NCI-H510A treated with DMSO at 0.1 percent for 48 hours (cell line): ENCODE measurements at places on chromosomes 1 and 21.

GRCh38 chr1:118995312-118996016, 7.3 kb upstream of the TBX15 start:
- peak; percentile 48 for DNase-seq

DNA sequence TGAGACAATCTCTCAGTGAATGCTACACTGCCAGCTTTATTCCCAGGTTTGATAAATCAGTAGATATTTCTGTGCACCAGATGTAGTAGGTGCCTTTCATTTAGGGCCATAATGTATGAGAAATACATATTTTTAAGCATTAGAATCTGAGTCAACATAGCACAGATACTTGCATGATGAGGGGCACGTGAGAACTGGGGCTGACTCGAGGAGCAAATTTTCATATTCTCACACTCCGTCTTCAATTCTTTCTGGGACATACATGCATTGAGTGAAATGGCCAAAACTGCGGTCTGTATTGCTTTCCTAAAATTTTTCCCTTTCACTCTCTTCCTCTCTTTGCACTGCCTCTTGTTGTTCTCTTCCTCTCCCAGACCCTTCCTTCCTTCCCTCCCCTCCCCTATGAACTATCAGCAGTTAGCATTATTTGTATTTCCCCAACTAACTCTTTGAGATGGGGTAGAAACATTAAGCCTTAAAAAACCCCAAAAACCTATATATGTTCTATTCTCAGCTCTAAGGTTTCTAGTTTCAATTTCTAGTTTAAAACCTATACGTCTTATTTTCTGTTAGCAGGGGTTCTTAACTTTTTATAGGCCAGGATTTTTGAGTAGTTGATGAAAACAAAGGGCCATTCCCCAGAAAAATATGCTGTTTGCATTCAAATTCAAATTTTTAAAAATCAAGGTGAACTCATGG, 289.1 kb downstream of the PTBP2 start:
- DNase-seq, result no peak

- DNase-seq, result no peak
Measured at GRCh38 chr1:219699870-219700269, 87.0 kb upstream of the ZC3H11B start.

DNA sequence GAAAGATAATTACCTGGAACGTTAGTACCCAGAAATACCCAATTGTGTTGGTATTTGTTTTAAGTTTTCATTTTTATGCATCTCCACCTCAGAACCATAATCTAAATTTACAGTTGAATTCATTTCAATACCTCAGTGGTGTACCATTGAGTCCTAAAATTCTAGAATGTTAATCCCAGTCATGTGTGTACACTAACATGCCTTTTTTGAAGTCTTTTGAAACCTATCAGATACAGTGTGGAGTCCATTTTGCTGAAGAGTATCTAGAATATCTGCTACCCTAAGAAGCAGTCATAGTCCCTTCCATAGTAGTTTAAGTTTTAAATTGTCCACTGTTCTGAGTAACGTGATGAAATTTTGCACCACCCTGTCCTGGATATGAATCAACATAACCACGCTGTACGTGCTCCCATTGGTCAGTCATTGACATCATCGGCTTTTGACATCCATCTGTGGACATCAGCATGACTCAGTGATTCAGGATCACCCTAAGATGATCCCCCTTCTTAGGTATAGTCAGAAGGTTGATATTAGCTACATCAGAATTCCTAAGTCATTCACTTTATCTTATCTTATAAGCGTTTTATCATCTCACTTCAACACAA, 7.5 kb upstream of the ASH1L start:
- no peak for DNase-seq

DNA sequence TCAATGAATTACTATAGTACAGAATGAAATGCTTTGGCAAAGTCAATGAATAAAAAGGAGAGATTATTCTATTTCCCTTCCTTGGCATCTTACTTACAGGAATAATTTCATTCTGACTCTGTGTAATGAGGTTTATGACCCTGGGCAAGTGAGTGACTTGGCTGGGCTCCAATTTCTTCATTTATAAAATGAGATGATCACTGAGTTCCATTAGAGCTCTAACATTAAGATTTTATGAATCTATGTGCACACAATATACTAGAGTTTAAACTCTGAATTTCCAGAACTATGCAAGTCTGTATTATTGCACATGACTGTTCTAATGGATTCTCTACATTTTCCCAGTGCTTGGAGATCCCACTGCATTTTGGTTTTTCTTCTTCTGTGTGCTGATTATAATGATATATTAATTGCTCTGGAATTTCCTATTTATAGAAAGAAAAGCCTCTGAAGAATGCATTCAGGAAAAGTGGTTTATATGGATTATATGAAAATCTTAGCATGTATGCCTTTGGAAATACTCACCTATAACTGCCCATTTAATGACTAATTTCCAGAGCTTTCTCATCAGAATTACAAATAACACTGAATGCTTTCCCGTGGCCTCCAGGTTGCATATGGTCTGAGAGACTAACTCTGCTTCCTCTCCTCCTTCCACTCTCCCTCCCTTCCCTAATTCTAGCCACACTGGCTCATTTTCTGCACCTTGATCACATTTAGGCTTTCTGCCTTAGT, 97.4 kb upstream of the CHRM3 start:
- DNase-seq, result no peak

DNA sequence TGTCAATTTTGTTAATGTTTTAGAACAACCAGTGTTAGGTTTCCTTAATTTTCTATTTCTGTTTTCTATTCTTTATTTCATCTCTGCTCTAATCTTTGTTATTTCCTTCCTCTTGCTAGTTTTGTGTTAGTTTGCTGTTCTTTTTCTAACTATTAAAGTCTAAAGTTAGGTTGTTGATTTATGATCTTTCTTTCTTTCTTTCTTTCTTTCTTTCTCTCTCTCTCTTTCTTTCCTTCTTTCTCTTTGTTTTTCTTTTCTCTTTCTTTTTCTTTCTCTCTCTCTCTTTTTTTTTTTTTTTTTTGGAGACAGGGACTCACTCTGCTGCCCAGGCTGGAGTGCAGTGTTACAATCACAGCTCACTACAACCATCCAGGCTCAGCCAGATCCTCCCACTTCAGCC, 17.4 kb upstream of the KLF18 start:
- DNase-seq, result no peak

DNA sequence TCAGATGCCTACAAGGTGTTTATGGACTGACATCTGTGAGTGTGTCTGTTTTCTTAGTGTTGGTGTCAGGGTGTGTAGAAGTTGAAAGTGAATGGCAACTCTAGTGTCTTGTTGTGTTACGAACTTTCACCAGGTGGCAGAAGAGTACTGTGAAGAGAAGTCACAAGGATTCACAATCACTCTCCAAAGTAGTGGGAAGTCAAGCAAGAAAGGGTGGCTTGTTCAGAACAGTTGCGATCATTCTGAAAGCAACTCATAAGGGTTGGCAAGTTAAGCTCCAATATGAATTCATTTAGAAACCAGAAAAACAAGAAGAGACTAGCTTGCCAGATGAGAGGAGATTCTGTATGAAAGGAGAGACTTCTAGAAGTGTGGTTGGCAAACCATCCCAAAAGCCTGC, 86.1 kb downstream of the FASLG start:
- peak; percentile 67 for DNase-seq

DNA sequence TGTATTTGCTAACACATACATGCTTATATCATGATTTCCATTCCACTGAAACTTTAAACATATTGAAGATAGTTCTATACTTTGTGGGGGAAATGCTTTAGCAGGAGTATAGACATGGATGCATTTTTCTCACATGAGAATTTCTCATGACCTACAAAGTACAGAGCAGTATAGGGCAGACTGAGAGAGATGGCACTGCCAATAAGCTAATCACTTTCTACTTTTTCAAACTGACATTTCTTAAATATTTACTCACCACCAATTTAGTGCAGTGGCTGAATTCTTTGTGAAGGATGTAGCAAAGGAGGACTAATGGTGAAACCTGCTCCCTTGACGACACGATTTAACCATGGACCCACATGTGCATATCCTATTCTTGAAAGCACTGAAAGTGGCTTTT, 923.5 kb downstream of the ADGRL2 start:
- no peak for DNase-seq

- DNase-seq, result peak; percentile 11
Measured at GRCh38 chr1:22838965-22839364, 128.3 kb downstream of the EPHB2 start.

DNA sequence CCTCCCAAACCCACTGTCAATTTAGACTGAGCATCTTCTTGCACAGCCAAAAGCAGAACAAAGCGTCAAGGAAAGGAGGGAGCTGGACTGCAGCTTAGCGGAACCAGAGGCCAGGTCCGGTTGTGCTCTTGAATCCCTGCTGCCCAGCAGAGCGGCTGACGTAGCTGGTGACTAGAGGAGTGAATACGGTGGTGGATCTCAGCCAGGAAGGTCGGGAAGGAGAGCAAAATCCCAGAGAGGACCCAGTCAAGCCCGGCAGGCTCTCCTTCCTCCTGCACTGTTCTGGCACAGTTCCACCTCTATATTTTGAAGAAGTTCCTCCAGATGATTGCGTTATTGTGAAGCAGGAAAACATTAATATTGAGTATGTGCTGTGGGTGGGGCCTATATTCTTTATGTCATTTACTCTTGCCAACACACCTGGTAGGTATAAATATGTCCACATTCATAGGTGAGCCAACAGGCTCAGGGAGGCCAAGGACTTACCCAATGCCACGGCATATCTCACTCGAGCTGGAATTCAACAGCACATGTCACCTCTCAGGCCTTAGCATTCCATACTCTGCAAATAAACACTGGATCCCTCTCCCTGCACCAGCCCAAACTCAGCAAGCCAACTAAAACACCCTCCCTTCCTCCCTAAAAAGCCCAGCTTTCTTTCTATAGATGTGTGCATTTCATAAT, 23.6 kb upstream of the ABCB10 start:
- DNase-seq, result peak; percentile 23

- DNase-seq, result no peak
Measured at GRCh38 chr1:118147522-118147921, 37.5 kb downstream of the SPAG17 start.

GRCh38 chr21:26739189-26739588, 106.0 kb downstream of the ADAMTS1 start:
- DNase-seq, result no peak

GRCh38 chr1:236851871-236852270, 56.8 kb downstream of the MTR start:
- no peak for DNase-seq

- DNase-seq, result no peak
Measured at GRCh38 chr1:75469586-75470173, 141.2 kb downstream of the SLC44A5 start.

- peak; percentile 95 for DNase-seq
Measured at GRCh38 chr1:40951943-40952743, 27.4 kb upstream of the CTPS1 start.
